ENCODE measurements at places on chromosomes 1 and 21. TPM values are rescaled to one million over a fixed set of nuclear protein-coding genes. Genes with fewer than 3 reads are reported as not detected.

The AK5 gene
- 25.0 TPM for total RNA-seq

The NBL1 gene
- total RNA-seq, result 98.1 TPM

- no peak for DNase-seq
Measured at GRCh38 chr1:117594261-117594990, 11.4 kb upstream of the TENT5C start.

GRCh38 chr1:99537886-99538617 is 107.9 kb upstream of the PALMD start:
- no peak for DNase-seq

The CLIC6 gene
- total RNA-seq, result 0.58 TPM

DNA sequence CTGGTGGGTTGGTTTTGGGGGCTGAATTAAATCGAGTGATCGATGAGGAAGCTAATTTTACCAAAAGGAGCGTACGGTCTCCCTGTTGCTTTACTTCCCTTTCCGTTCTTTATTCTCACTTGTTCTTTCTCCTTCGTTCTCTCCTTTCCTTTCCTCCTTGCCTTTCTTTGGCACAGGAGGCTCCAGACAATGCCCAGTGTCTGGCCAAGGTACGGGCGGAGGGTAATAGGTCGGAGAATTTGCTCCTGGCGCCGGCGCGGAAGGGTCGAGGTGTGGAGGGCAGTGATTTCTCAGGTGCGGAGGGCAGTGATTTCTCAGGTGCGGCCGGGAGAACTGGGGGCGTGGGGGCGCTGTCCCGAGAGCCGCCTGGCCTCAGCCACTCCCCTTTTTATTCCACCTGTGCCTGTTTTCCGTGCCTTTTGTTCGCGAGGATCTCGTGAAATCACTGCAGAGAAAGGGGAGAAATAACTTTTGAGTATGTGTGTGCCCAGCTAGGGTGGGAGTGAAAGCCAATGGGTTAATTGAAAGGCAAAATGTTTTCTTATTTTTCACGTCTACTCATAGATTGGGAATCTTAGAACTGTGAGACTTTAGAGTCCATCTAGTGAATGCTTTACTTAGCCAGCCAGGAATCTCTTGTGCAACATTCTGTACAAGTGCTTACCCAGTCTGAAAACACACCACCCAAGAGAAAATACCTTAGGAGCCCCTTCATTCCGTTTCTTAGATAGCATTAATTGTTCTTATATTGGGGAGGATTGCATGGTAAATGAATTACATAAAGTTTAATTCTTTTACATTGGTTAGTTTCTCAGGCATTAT is 1.3 kb downstream of the FNBP1L start:
- DNase-seq, result peak; percentile 77

The IKBKE gene
- 22.3 TPM for total RNA-seq

DNA sequence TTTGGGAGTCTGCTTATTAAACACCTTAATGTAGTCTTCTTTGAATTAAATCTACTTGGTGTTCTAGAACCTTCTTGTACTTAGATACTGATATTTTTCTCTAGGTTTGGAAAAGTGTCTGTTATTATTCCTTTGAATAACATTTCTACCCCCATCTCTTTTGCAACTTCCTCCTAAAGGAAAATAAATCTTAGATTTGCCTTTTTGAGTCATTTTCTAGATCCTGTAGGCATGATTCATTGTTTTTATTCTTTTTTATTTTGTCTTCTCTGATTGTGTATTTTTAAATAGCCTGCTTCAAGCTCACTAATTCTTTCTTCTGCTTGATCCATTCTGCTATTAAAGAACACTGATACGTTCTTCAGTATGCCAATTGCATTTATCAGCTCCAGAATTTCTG is 155.9 kb upstream of the NEGR1 start:
- DNase-seq, result no peak

GRCh38 chr1:19333587-19334354 is 21.6 kb downstream of the SLC66A1 start:
- DNase-seq, result no peak

All from epithelial cell of proximal tubule (primary cell).